Inflammatory macrophage treated with lipopolysaccharide for 4 hours (primary cell): ENCODE measurements at places on chromosomes 7 and 10.

DNA sequence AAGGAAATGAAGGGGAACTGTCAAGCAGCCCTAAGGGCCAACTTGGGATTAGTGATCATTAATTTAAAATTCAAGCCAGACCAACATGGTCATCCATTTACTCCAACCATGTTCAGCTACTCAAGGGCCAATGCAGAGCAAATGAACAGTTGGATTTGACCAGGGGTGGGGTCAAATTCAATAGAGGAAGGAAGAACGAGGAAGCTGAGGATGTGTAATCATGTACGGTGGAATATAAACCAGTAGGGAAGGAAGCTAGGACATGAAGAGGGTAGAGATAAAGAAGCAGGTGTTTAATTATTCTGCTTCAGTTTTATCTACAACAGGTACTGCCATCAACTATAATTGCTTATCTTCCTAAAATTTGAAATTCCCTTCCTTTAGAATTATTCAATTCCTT is 81.6 kb downstream of the HIBADH start:
- no peak for DNase-seq

DNA sequence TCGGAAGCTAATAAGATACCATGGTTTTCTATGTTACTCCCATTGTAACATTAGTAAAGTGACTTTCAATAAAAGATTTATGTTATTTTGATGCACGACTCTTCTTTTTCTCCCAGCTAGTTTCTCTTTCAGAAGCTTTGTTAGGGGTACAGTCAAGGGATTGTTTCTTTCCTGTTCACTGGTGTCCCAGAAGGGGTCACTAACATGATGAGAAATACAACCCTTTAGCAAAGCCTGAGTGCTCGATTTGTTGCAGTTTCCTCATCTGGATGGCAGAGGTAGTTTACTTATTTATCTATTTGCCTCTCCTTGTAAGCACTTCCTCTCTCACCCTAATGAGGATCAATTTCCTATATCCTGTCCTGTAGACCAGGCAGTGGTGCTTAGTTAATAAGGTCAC is 17.0 kb downstream of the SRI start:
- DNase-seq = no peak

DNA sequence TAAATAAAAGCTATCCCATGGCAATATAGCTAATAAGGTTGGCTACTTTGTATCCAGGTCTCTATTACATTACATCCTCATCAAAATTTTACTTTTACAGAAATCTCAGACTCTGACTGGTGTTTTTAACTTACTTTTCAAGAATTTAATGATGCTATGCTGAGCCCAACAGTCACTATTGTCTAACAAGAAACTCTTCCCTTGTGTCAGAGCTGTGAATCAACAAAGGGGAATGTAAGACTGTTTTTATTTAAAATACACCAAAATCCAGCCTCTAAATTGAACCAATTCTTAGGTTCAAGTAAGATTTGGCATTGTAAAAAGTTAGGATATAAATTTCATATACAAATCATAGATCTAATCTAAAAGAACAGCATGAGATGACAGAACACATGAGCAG is 7.0 kb downstream of the RTKN2 start:
- DNase-seq = no peak

GRCh38 chr7:127874951-127875608 is 156.2 kb downstream of the LRRC4 start:
- no peak for DNase-seq

DNA sequence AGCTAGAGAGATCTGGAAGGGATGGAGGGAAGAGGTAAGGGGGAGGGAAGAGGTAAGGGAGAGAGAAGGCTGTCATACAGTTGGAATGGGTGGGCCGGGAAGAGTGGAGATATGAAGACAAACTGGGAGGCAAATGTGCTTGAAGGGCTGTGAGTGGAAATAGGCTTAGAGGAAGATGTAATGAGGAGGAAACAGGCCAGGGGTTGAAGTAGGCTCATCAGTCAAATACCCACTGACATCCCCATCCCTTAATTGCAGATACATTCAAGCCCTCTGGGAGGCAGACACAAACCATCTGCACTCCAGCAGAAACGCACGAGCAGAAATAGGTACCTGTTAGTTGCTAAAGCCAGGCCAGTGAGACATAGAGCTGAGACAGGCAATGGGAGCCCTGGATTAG is 2.1 kb downstream of the SYNPO2L start:
- DNase-seq = no peak

- no peak for DNase-seq
Observed at GRCh38 chr10:44356139-44357022, 28.5 kb downstream of the CXCL12 start.

DNA sequence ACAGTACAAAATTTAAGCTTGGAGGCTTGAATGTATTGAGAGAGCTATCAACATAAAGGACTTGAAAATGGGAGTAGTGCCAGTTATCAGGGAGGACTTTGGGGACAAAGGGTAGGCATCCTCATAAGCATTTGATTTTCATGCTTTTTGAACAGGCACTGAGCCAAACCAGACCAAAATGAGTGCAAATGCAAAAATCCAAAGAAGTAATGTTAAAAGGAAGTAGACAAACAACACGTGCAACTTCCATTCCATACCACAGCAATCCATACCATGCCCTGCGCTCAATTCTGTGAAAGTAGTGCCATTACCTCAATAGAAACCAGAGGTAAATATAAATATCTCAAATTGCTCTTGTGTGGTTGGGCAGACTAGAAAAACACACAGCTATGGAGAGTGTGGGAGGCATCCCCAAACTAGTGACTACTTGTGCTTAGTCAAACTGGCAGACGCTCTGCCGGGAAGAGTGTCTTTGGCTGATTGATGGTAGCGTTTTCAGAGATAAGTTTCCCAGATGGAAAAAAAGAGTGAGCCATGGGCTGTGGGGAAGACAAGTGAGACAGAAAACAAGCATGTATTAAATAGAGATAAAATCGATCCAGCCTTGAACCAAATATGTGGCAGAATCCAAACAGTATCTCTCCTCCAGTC is 161.5 kb downstream of the CREB5 start:
- no peak for DNase-seq

DNA sequence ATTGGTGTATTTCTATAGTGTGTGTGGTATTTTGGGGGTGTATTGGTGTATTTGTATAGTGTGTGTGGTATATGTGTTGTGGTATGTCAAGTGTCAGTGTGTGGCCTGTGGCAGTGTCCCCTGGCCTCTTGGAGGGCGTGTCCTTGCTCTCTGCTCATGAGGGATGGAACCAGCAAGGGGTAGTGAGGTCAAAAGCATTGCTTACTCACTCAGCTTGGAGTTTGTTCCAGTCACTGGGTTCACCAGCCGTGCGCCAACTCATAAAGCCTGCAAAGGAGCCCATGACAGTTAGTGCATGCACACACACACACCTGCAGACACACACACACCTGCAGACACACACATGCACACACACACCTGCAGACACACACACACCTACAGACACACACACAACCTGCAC is 4.3 kb upstream of the TRPV6 start:
- no peak for DNase-seq

GRCh38 chr7:48298779-48299178 is 127.5 kb downstream of the ABCA13 start:
- DNase-seq = peak; percentile 45

GRCh38 chr7:137937202-137937560 is 64.7 kb downstream of the CREB3L2 start:
- no peak for DNase-seq

GRCh38 chr10:86700851-86701617 is 32.7 kb downstream of the LDB3 start:
- DNase-seq = no peak

GRCh38 chr7:99605527-99605926 is 7.5 kb downstream of the TMEM225B start:
- no peak for DNase-seq

DNA sequence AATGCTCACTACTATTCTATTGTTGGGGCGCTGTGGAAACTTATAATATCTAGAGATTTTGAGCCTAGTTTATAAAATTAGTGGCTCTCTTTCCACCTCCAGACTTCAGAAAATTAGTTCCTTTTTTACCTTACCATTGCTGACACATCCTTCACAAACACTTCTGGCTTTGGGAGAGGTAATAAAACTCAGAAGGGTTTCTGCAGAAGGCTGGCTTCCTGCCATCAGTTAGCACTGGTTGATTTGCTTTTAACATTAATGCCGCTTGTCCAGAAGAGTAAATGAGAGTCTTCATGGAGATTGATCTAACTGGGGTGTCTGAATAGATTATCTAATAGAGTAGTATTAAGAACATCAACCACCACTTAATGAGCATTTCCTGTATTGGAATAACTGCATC is 20.3 kb downstream of the ACSM6 start:
- DNase-seq = no peak

DNA sequence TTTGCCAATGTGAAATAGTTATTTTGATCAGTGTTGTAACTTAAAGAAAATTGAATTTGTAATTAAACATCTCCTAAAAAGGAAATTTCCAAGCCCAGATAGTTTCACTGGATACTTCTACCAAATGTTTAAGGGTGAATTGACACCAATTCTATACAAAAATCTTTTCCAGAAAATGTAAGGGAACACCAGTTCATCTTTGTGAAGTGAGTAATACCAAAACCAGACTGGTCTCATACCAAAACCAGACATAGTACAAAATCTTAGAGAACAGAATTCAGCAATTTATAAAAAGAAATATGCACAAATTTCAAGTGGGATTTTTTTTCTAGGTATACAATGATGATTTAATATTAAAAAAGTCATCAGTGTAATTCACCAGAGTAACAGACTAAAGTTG is 86.0 kb upstream of the ZNF32 start:
- DNase-seq = no peak

DNA sequence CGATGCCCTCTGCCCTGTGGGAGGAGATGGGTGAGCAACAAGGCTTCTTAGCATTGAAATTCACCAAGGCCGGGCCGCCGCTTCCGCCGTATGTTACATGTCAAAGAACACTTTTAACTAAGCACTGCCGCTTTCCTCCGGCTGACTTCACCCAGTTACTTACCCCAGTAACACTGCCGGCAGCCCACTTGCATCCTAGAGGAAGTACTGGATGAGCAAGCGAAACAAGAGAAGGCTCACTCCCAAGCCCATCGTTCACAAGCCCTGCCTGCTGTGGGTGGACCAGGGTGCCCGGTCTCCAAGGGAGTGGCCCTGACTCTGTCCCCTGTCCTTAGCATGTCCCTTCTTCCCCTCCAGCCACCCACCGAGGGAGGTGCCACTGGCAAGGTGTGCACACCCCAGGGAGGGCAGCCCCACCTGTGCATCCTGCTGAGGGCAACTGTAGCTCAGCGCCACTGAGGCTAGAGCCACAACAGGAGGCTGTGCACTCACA is 73.1 kb upstream of the EBF3 start:
- DNase-seq = no peak

- DNase-seq = peak; percentile 57
Observed at GRCh38 chr7:12685550-12685949, 1.9 kb upstream of the ARL4A start.

- no peak for DNase-seq
Observed at GRCh38 chr10:51272555-51272954, 198.3 kb downstream of the PRKG1 start.

- DNase-seq = no peak
Observed at GRCh38 chr7:77443042-77443441, 26.9 kb upstream of the GSAP start.

GRCh38 chr10:17668435-17669184 is 24.7 kb downstream of the STAM start:
- no peak for DNase-seq

DNA sequence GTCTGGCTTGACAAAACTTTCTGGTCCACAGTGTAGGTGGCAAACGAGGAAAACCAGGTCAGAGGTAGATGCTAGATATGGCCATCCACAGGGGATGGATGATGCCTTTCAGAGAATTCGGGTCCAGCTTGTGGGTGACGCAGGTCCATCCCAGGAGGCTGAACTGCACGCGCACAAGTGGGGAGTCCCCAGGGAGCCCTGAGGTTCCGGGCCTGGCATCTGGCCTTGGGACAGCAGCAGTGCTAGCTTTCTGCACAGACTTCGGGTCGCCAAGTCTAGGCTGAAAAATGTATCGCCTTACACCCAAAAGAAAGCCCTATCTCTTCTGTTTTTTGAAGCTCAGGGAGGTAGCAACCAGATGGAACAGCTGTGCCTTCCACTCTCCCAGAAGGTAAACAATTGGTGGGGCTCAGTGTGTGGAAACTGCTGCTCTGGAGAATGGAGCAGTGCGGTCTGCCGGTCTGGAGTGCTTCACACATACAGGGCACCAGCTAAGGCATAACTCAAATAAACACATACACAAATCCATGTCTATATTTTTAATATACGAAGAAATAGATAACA is 119.3 kb upstream of the ACBD5 start:
- DNase-seq = no peak

DNA sequence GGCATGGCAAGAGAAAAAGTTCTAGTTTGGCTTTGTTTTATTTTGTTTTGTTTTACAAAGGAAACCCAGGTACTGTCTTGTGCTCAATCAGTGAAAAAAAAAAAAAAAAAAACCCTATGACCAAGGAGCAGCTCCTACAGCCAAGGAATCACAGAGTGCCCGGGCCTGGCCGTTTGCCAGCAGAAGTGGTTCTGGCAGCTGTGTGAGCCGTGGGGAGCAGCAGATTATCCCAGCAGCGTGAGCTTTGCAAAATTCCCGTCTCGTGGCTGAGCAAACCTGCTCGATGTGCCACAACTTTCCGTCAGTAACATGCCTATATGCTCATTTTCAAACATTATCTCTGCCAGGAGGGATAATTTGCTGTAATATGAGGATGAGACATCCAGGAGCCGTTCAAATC is 293.7 kb downstream of the POU6F2 start:
- no peak for DNase-seq

DNA sequence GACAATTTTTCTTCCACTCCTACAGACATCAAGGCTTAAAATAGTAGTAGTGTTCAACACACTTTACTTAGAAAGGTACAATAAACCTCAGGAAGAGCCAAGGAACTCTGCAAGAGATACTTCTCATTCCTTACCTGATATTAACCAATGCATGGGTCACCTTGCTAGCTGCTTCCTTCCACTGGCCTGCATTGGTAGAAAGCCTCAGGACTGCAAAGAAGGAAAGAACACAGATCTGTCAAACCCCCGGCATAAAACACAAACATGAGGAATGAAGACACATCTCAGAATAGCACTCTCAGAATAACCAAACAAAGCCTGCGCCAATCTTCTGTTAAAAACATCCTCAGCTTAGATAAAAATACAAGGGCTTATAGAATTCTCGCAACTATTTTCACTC is 96.1 kb upstream of the KCNIP2 start:
- no peak for DNase-seq

DNA sequence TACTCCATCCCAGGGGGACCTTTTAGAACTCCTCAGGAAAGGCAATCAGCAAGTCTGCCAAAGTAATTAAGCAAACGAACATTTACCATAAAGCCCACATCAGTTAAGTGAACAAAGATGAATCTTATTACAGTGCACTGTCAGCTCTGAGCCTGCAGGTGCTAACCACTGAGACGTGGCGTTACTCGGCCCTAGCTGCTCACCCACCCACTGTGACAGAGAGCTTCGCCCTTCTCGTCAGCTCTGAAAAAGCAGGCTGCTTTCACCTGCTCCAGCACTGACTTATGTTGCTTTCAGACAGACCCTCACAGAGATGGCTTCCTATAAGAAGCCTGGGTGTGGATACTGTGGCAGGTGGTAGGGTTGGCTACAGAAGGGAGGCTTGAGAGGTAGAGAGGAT is 57.7 kb upstream of the KCNIP2 start:
- DNase-seq = no peak
